Heart left ventricle (tissue), 16 donors: ENCODE measurements at places on chromosomes 16 and 17. TPM values are rescaled to one million over a fixed set of nuclear protein-coding genes. Genes with fewer than 3 reads are reported as not detected.

- H3K27me3 ChIP-seq = peaks cover 21% of the 10 kb centered on the region
- H3K27ac ChIP-seq = no peak overlapping the region
- H3K4me1 ChIP-seq = no peaks in the 10 kb centered on the region
- H3K4me3 ChIP-seq = no peak overlapping the region
Measured at GRCh38 chr17:79556271-79556670, 54.6 kb downstream of the RBFOX3 start.

- no peaks in the 10 kb centered on the region for H3K4me1 ChIP-seq
- no peak overlapping the region for H3K4me3 ChIP-seq
- DNase-seq = no peak
- H3K36me3 ChIP-seq = no peaks in the 10 kb centered on the region
Measured at GRCh38 chr16:52863000-52863399, 189.7 kb downstream of the CHD9NB start.

- peaks cover 47% of the 10 kb centered on the region for H3K36me3 ChIP-seq
- DNase-seq = no peak
- no peak overlapping the region for H3K4me3 ChIP-seq
- H3K27me3 ChIP-seq = no peaks in the 10 kb centered on the region
- no peak overlapping the region for H3K27ac ChIP-seq
Measured at GRCh38 chr17:32482568-32483320, 4.0 kb upstream of the CDK5R1 start.

GRCh38 chr17:58092797-58093385, 9.7 kb downstream of the DYNLL2 start:
- H3K4me1 ChIP-seq = no peaks in the 10 kb centered on the region
- no peaks in the 10 kb centered on the region for H3K27me3 ChIP-seq
- no peak overlapping the region for H3K27ac ChIP-seq
- DNase-seq = no peak
- H3K36me3 ChIP-seq = peaks cover 15% of the 10 kb centered on the region

COPZ2 gene
- 56.3 TPM for total RNA-seq

- H3K27me3 ChIP-seq = no peaks in the 10 kb centered on the region
- H3K4me3 ChIP-seq = peak overlapping the region; percentile 94
- peak overlapping the region; percentile 89 for H3K27ac ChIP-seq
- H3K4me1 ChIP-seq = peaks cover 46% of the 10 kb centered on the region
- no peaks in the 10 kb centered on the region for H3K36me3 ChIP-seq
Measured at GRCh38 chr16:23509782-23510163, 521 bp downstream of the GGA2 start.

TBX21 gene
- 0.91 TPM for total RNA-seq

DNA sequence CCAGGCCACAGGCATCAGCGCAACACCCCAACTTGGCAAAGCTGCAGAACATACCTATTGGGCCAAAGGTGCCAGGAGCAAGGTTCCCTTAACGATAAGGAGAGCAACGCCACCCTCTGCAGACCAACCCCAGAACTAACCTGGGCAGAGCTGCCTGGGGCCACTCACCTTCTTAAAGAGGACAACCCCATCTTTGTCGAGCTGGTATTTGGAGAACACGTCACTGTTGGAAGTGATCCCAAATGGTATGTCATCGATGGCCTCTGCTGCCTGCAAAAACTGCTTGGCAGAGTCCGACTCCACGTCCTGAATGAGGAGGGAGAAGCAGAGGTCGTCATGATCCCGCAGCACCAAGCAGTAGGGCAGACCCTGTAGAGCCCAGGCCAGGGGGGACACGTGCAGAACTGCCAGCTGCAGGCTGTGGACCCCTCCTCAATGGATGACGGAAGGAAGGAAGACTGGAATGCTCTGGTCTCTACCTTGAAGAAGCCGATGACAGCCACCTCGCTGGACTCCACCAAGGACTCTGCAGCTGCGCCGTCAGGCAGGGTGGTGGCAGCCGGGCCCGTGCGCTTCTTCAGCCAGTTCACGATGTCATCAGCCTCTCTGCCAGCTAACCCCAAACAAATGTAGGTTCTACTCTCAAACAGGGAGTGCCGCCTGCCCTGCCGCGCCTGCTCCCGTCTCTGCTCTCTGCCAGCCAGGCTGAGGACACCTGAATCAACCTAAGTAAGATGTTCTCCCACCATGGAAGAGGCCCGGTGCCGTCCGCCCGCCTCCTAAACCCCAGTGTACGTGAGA, 5.2 kb downstream of the P4HB start:
- H3K4me3 ChIP-seq = no peak overlapping the region
- no peak overlapping the region for H3K27ac ChIP-seq
- DNase-seq = no peak

ULK2 gene
- 17.7 TPM for total RNA-seq

- no peak for DNase-seq
- peaks cover 89% of the 10 kb centered on the region for H3K36me3 ChIP-seq
- H3K27me3 ChIP-seq = no peaks in the 10 kb centered on the region
- H3K4me1 ChIP-seq = peaks cover 48% of the 10 kb centered on the region
- no peak overlapping the region for H3K27ac ChIP-seq
- no peak overlapping the region for H3K4me3 ChIP-seq
Measured at GRCh38 chr16:56938664-56939513, 6.9 kb downstream of the HERPUD1 start.

DNA sequence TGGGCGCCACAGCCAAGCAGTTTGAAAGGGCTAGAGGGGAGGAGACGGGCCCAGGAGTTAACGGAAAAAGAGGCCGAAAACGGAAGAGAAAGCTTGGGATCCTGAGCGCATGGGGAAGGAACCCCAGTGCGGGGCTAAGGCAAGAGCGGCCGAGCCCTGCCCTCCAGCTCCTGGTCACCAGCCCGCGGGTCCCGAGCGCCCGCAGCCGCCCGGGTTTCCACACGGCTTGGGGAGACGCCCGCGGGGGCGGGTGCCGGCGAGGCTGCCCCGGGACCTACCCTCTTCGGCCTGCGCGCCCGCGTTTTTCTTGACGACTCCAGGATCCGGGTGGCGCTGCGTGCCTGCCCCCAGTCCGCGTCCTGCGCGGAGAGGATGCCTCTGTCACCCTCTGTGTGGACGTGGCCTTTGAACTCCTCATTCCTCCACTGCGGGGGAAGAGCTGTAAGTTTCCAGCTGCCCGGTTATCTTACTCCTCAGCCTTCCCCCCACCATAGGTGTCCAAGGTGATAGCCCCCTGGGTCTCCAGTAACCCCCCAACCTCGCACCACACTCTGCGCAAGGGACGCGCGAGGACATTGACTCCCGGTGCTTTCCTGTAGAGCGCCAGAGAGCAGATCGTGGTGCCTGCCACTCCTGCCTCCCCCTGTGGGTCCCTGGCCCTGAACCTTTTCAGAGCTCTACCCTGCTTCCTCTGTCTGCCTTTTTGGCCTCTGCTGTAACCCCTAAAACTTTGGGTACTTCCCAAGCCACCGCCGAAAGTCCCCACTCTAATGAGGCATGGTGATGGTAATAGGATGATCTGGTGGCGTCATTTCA, 1.7 kb upstream of the CDH11 start:
- H3K27me3 ChIP-seq = peaks cover 4% of the 10 kb centered on the region
- peak overlapping the region; percentile 67 for H3K4me3 ChIP-seq
- H3K36me3 ChIP-seq = no peaks in the 10 kb centered on the region
- peak overlapping the region; percentile 84 for H3K27ac ChIP-seq
- H3K4me1 ChIP-seq = no peaks in the 10 kb centered on the region
- DNase-seq = no peak

DNA sequence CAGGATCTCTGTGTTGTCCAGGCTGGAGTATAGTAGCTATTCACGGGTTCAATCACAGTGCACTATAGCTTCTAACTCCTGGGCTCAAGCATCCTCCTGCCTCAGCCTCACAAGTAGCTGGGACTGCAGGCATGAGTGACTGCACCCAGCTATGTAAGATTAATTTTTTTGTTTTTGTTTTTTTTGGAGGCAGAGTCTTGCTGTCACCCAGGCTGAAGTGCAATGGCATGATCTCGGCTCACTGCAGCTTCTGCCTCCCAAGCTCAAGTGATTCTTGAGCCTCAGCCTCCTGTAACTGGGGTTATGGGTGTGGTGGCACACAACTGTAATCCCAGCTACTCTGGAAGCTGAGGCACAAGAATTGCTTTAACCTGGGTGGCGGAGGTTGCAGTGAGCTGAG, 15.8 kb downstream of the PPM1D start:
- peaks cover 14% of the 10 kb centered on the region for H3K4me1 ChIP-seq
- no peak overlapping the region for H3K4me3 ChIP-seq
- H3K27me3 ChIP-seq = no peaks in the 10 kb centered on the region
- no peaks in the 10 kb centered on the region for H3K36me3 ChIP-seq
- no peak for DNase-seq
- H3K27ac ChIP-seq = no peak overlapping the region

GRCh38 chr16:54506741-54507500, 220.3 kb upstream of the IRX3 start:
- no peak for DNase-seq
- H3K36me3 ChIP-seq = no peaks in the 10 kb centered on the region
- no peak overlapping the region for H3K4me3 ChIP-seq

CD300E gene
- total RNA-seq = 0.19 TPM

GRCh38 chr17:42313389-42313772, 25.1 kb downstream of the STAT5A start:
- H3K4me3 ChIP-seq = no peak overlapping the region
- DNase-seq = no peak
- H3K27ac ChIP-seq = no peak overlapping the region
- peaks cover 21% of the 10 kb centered on the region for H3K4me1 ChIP-seq
- no peaks in the 10 kb centered on the region for H3K27me3 ChIP-seq

DNA sequence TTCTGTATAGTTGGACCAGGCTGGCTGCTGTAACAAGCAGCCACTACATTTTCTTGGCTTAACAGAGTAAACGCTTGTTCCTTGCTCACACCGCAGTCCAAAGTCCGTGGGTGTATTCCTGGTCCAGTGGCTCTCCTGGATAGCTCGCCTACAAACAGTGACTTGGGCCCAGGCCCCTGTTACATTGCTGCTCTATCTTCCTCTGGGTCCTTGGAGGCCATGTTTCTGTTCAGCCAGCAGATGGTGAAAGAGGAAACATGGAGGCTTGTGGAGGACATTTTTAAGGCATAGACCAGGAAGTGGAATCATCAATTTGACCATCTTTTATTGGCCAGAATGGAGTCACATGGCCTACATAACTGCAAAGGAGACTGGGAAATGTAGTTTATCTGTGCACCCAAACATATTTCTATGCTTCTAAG, 55.1 kb downstream of the ATP2C2 start:
- no peak overlapping the region for H3K27ac ChIP-seq
- no peaks in the 10 kb centered on the region for H3K4me1 ChIP-seq
- H3K36me3 ChIP-seq = no peaks in the 10 kb centered on the region
- no peak for DNase-seq
- H3K4me3 ChIP-seq = no peak overlapping the region
